ENCODE measurements at places on chromosomes 1 and 21.

DNA sequence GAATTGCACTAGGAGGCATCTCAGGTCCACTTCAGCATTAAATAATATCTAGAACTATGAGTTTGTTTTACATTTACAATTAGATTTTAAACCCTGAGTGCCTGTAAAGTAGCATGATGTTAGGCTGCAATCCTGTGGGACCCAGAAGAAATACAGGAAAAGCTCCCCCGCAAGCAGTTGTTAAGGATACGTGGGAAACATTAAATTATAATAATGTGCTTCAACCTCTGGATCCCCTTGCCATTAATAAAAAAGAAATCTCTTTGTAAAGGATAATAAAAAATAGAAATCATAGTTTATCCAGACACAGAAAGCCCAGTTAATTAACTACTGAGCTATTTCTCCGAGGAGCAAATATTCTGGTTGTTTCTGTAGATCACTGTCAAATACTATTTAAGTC is 106.0 kb downstream of the PCNX2 start:
- DNase-seq: no peak

GRCh38 chr1:219149953-219150352 is 23.7 kb upstream of the LYPLAL1 start:
- peak; percentile 3 for DNase-seq

GRCh38 chr1:167936930-167937708 is at the start of gene MPC2:
TSS of gene MPC2 (minus strand) at chr1:167937072. CDS start at chr1:167935841, 1,231 bp downstream.
- DNase-seq: peak; percentile 71

GRCh38 chr1:241167121-241167630 is 189.8 kb downstream of the RGS7 start:
- DNase-seq: no peak

GRCh38 chr1:23344987-23345472 is 946 bp upstream of the HNRNPR start:
- DNase-seq: peak; percentile 35

DNA sequence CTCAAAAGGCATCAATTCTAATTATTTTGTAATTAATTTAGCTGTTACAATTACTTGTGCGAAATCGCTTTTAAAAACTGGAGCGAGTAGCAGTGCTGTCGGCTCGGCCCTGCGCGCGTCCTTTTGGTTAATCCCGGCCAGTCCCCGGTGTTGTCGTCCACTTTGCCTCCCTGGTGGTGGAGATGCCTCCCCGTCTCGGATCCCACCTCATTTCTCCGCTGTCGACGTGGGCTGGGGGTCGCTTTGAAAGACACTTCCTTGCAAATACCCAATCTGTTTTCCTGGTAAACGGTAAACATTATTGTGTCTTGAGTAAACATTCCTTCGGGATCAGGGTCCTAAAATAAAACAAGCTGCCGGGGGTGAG is 3.7 kb downstream of the FOXD3 start:
- DNase-seq: no peak

DNA sequence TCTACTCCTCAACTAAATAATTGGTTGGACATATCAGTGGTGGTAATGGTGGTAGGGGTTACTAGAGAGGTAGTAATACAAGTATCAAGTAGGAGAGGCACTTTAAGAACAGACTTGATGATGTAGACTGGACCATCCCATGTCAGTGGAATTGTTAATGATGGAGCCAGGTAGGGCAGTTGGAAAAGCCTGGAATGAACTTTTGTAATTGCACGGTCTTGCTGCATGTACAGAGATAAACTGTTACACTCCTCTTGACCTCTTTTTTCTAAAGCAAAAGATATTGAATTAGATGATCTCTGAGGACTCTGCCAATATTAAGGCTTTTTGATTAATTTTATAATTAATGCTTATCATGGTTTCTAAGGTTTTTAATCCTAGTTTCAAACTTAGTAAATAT is 5.8 kb downstream of the HMGCS2 start:
- no peak for DNase-seq

- no peak for DNase-seq
Observed at GRCh38 chr1:239795304-239795703, 296.4 kb upstream of the FMN2 start.

DNA sequence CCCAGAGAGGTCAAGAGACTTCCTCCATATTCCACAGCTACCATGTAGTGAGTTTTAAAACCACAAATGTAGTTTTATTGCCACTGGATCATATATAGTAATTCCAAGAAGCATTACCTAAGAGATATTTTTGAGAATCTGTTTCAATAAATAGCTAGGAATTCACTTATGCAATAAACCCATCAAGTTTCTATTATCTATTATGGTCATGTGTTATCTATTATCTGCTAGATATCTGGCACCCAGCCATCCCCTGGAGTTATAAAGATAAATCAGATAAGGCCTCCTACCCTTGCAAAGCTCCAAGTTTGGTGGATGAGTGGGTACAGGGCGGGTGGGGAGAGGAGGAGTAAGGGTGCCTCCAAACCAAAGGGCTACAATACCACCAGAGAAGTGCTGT is 10.3 kb upstream of the VWA5B1 start:
- peak; percentile 87 for DNase-seq

DNA sequence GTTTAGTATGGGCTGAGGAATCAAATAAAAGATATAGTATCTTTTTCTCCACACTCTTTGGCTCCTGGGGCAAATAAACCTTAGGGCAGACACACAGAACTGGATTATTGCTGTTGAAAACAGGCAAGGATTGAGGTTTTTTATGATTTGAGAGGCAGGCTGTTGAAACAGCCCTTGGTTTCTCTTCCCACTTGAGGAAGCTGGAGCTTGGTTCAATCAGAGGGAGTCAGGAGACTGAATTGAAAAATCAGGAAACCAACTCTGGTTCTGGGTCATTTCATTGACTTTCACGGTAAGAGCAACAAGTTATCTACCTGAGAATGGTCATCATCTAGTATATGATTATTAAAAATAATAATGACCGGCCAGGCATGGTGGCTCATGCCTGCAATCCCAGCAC is 108.4 kb downstream of the CNIH3 start:
- no peak for DNase-seq

GRCh38 chr1:81446000-81446669 is 354.6 kb upstream of the ADGRL2 start:
- DNase-seq: no peak

- DNase-seq: no peak
Observed at GRCh38 chr1:239432255-239432654, 45.9 kb downstream of the CHRM3 start.

- DNase-seq: peak; percentile 72
Observed at GRCh38 chr1:16017461-16018303, at the start of gene HSPB7. TSS of gene HSPB7 (minus strand) at chr1:16018043. CDS start at chr1:16017963, 80 bp downstream.

DNA sequence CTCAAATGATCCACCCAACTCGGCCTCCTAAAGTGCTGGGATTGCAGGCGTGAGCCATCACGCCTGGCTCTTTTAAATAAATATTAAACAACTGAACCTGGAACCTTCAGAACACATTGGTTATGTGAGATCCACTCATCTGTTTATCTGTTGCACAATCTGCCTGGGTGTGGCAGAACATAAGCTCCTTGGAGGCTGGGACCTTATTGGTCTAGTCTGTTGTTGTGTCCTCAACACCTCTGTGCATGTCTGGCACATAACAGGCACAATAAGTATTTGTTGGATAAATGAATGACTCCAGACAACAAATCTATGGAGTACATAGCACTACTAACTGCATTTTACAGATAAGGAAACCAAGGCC is 4.1 kb upstream of the NBL1 start:
- no peak for DNase-seq

GRCh38 chr1:212482637-212483441 is 50.1 kb downstream of the NENF start:
- peak; percentile 37 for DNase-seq

DNA sequence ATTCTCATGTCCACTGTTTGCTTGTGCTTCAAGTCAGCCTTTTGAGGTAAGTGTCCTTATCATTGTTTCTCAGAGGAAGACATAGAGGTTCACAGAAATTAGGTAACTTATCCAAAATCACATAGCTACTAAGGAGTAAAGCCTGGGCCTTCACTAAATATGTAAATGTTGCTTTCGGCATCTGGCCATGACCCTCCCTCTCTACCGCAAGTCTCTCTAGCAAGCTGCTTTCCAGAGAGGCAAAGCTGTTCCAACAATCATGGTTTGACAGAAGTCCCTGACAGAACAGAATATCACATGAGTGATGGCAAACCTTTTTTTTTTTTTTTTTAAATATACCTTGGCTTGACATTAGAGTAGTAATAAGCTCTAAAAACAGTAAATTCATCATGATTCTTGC is 94.5 kb upstream of the F3 start:
- no peak for DNase-seq

GRCh38 chr1:203455706-203456105 is 19.9 kb upstream of the PRELP start:
- no peak for DNase-seq

DNA sequence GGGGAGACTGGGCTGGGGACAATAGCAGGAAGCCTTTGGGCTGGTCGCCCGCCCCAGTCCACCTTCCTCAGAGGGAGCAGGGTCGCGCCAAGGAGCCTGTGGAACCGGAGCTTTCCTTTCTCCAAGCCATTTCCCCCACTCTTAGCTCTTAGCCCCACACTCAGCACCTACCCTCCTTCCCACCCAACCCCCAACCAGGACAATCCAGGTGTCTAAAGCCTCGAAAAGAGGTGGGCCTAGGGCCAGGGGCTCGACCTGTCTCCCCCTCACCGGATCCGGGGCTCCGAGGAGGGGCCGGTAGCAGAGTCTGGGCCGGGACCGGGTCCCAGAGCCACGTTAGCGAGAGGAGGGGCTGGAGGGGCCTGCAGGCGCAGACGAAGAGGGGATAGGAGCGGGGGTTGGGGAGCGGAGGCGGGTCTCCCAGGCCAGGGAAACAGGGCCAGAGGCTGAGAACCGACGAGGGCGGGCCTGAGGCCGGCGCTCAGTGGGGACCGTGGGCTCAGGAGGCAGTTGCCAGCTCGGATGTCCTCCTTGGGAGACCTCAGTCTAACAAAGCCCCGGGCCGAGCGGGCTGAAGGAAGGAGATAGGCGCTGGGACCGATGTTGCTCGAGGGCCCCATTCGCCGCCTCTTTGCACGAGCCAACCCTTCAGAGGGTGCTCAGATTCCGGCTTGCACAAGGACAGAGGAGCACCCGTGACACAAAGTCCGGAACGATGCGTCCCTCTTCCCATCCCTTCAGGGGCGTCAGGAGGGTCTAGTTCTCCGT is 943 bp downstream of the SEMA6C start:
- DNase-seq: peak; percentile 14

- DNase-seq: peak; percentile 35
Observed at GRCh38 chr1:229127301-229127700, 143.6 kb upstream of the RAB4A start.

DNA sequence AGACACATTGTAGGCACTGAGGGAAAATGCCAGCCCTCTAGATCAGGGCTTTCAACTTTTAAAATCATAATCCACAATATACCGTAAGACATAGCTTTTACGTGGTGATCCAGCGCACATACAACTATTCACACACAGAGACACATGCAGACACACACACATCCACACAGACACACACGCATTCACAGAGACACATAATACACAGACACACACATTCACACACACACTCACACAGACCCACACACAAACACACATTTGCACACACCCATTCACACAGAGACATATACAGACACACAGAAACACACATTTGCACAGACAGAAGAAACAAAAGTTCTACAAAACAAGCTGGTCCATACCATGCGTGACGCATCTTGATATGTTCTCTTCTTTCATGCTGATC is 244.5 kb downstream of the RHOU start:
- DNase-seq: no peak

GRCh38 chr1:111743679-111744101 is 4.5 kb upstream of the INKA2 start:
- DNase-seq: peak; percentile 74

- no peak for DNase-seq
Observed at GRCh38 chr1:31027693-31028526, 37.6 kb downstream of the PUM1 start.
